ENCODE measurements at places on chromosomes 3 and 15.

DNA sequence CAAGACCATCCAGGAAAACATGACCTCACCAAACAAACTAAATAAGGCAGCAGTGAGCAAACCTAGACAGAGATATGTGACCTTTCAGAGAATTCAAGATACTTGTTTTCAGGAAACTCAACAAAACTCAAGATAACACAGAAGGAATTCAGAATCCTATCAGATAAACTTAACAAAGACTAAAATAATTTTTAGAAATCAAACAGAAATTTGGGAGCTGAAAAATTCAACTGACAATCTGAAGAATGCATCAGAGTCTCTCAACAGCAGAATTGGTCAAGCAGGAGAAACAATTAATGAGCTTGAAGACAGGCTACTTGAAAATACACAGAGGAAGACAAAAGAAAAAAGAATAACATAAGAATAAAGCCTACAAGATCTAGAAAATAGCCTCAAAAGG, 55.6 kb downstream of the MYO9A start:
- no peak for DNase-seq

GRCh38 chr15:94843060-94843459, 611.7 kb downstream of the MCTP2 start:
- no peak for DNase-seq

DNA sequence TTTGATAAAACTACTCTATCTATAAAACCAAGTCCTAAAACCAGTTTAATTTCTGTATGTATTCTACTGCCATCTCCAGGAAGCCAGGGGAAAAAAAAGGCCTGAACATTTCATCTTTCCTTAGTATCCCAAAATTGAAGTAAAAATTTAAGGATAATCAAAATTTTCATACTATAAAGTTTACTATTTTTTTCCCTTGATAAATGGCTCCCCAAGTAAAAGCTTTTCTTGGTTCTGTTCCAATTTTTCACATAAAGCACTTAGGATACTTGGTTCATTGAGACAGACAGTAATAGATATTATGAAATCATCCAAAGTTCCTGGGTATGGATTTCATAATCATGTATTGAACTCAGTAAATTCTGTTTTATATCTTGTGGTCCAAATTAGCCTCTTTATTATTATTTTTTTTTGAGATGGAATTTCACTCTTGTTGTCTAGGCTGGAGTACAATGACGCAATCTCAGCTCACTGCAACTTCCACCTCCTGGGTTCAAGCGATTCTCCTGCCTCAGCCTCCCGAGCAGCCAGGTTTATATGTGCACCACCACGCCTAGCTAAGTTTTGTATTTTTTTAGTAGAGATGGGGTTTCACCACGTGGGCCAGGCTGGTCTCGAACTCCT, 34.5 kb downstream of the ICE2 start:
- no peak for DNase-seq

DNA sequence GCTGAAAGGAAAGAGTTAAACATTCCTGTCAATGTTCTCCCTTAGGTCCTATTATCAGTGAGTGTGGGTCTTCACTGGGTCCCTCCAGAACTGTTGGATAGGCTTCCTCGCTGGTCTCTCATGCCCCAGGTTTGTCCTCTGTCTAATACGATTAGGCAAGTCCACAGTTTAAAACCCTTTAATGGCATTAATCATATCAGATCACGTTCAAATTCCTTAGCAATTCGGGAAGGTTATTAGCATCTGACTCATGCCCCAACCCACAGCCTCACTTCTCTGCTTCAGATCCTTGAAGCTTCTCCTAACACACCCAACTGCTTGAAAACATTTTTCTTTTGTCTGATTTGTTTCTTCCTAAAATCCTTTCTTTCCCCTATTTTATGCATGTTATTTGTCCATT, 224.3 kb upstream of the ATP10A start:
- DNase-seq = peak; percentile 1

DNA sequence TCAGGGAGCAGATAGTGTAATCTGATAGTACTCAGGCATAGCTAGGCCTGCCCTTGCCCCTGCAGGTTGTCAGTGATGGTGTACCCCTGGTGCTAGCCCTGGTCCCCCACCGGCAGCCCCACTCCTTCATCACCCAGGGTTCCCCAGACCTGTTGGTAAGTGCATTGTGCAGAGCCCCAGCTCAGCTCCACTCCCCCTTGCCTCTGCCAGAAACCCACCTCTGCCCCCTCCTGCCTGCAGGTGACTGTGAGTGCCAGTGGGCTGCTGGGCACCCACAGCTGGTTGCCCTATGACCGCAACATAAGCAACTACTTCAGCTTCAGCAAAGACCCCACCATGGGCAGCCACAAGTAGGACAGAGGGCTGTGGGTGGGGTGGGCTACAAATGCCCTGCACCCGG, 27.5 kb downstream of the NBEAL2 start:
- no peak for DNase-seq

GRCh38 chr3:46712191-46713049, 5.2 kb downstream of the PRSS50 start:
- DNase-seq = no peak

DNA sequence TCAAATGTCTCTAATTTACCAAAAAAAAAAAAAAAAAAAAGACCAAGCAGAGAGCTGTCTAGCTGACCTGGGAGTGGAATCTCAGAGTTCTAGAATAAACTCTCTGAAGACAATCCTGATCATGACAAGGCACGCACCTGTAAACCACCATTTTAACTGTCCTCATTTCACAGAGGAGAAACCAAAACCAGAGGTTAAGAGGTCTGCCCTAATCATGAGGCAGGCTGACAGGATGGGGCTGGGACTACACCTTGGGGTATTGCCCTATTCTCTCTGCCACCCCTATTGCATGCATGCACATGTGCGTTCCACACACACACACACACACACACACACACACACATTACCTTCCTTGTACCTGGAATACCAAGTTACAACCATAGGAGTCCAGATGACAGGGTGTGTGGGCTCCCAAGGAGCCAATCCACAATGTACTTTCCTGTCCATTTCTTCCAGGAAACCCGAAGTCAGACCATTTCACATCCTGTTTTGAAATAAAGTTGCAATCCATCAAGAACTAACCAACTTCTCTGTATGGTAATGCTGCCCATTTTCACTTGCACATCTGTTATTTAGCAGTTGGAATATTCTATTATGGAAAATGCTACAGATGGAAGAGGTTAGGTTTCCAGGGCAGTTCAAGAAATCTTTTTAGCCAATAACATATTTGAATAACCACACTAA, 34.6 kb downstream of the HSPBAP1 start:
- no peak for DNase-seq

- peak; percentile 17 for DNase-seq
Observed at GRCh38 chr3:20310629-20311028, 124.6 kb upstream of the SGO1 start.

GRCh38 chr15:31261266-31262142, 65.1 kb upstream of the KLF13 start:
- no peak for DNase-seq

DNA sequence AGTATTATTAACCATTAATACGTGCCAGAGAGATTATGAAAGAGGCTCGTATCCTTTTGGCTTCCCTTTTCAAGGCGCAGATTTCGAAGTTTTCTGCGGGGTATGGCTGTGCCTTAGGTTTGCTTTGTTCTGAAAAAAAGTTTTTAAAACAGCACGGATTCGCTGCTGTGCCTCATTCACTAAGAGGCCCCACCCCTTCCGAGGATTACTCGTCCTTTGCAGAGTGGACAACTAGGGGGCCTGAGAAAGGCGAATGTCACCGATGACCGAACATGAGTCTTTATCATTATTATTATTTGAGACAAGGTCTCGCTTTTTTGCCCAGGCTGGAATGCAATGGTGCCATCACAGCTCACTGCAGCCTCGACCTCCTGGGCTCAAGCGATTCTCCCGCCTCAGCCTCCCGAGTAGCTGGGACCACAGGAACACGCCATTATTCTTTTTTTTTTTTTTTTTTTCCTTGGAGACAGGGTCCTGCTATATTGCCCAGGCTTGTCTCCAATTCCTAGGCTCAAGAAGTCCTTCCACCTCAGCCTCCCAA, 684 bp upstream of the RPS27L start:
- peak; percentile 68 for DNase-seq

DNA sequence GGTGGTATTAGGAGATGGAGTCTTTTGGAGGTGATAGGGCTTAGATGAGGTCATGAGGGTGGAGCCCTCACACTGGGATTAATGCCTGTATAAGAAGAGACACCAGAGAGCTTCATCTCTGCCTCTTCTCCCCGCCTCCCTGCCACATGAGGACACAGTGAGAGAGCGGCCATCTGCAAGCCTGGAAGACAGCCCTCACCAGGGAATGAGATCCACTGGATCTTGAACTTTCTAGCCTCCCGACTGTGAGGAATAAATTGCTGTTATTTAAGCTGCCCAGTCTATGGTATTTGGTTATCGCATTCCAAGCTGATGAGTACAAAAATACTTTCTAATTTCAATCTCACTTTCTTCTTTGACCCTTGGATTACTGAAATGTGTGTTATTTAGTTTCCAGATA, 121.4 kb downstream of the OCA2 start:
- DNase-seq = no peak

- DNase-seq = peak; percentile 42
Observed at GRCh38 chr3:12707449-12707848, 43.5 kb upstream of the RAF1 start.

GRCh38 chr3:189041482-189042090, 130.2 kb upstream of the TPRG1 start:
- DNase-seq = peak; percentile 56

DNA sequence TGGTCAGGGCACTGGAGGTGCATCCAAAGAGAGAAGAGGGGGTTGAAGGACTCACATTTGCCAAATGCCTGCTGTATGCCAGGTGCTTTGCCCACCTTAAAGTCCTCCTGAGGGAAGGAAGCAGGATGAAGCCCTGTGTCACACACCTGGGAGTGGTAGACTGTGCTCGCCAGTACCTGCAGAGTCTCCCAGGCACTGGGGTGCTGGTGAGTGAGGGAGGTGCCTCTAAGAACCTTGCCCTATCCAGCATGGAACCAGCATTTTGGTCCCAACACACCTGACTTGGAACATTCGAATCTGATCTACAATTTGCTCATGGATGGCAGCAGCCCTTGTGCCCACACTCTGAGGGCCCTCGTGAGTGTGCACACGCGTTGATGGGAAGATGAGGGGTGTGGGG, 76.7 kb downstream of the SEC22A start:
- no peak for DNase-seq

- no peak for DNase-seq
Observed at GRCh38 chr3:95717048-95717447, 1097.3 kb upstream of the EPHA6 start.

DNA sequence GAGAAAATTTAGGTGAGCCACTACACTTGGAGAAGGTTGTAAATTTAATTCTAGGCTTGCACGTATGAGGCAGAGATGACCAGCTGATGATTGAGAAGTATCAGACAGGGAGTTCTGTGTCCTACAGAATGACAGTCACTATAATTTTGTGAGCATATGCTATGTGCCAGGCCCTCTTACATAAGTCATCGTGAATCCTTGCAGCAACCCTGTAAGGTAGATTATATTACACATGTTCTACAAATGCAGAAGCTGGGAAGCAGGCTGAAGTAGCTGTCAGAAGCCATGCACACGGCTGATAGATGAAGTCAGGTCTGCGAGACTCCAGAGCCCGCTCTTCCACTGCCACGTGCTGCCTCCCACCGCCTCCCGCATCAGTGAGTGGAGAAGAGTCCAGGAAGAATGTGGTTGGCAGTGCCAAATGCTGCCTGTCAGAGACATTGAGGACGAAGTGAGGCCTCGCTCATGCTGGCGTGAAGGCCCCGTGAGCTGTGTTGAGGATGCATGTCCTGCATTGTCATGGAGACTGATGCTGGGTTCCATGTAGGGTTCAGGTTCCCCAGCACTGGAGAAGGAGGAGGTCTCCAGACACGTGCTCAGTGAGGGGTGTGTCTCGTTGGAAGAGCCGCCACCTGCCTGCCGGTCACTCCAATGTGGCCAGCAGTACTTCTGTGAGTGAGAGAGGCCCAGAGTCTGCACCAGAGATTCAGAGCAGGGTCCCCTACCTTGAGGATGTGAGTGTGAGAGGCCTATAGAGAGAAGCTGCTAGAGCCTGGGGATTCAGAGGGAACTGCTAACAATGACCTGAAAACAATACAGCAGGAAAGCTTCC, 123.3 kb upstream of the PLXNA1 start:
- DNase-seq = no peak

DNA sequence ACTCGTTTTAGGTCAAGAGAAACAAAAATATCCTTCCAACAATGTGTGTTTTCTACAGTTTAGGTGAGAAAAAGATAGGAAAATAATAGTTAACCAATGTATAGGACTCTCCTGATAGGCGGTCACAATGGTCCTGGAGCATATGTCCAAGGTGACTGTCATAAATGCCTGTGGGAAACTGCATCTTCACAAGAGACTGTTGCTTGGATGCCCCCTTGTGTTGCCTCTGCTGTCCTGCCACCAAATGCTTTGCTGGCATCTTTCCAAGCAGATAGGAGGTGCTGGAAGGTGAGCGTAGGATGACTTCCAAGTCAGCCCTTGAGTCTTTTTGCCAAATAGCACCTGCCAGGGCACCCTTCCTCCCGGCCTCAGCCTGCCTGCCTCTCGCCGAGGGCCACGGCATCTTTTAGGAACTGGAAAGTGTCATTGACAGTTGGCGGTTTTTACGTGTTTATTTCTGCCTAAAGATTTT, 24.1 kb upstream of the SACM1L start:
- no peak for DNase-seq

GRCh38 chr3:134517791-134518190, 31.9 kb downstream of the CEP63 start:
- DNase-seq = no peak

GRCh38 chr15:101207867-101208288, 44.0 kb downstream of the CHSY1 start:
- peak; percentile 65 for DNase-seq

GRCh38 chr3:64798316-64798715, 110.5 kb upstream of the ADAMTS9 start:
- no peak for DNase-seq

- no peak for DNase-seq
Observed at GRCh38 chr3:80233576-80233975, 465.8 kb upstream of the ROBO1 start.

GRCh38 chr3:111677007-111677392, 81.9 kb upstream of the ZBED2 start:
- no peak for DNase-seq

DNA sequence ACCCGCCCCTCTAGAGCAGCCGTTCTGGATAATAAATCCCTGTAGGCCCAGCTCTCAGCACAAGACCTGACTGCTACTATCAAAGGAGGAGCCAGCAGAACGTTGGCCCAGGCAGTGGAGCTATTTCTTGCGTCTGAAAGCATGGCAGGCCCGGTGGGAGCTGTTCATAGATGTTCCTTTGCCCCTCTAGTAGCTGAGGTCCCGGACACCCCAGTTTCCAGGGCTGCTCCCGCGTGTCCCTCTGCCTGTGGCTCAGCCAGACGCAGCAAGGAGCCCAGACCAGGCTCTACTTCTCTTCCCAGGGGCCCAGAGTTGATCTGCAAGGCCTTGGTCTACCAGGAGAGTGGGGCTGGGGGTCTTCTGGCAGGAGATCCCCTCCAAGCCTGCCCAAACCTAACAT, 76.1 kb downstream of the FAM174B start:
- DNase-seq = no peak

GRCh38 chr15:81338170-81339007, 14.4 kb upstream of the STARD5 start:
- DNase-seq = peak; percentile 98

GRCh38 chr15:78394026-78394425, 44.0 kb upstream of the IREB2 start:
- DNase-seq = no peak

Measured in NCI-H226 (cell line).